ENCODE measurements at places on chromosomes 11 and 22.

DNA sequence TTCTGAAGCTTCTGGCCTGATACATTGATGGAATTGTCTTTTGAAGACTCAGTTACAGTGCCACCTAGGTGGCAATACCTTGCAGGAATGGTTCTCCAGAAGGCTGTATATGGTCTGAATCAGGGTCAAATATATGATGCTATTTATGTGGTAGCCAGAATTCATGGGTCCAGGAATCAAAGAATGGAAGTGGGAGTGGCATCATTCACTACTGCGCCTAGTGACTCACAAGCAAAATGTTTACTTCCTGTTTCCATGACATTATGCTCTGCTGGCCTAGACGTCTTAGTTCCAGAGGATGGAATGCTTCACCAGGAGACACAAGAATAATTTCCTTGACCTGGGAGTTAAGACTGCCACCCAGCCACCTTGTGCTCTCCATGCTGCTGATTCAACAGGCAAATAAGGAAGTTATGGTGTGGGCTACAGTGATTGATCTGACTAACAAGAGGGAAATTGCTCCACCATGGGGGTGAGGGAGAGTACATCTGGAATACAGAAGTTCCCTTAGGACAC, 491.8 kb downstream of the ETS1 start:
- no peak for DNase-seq

DNA sequence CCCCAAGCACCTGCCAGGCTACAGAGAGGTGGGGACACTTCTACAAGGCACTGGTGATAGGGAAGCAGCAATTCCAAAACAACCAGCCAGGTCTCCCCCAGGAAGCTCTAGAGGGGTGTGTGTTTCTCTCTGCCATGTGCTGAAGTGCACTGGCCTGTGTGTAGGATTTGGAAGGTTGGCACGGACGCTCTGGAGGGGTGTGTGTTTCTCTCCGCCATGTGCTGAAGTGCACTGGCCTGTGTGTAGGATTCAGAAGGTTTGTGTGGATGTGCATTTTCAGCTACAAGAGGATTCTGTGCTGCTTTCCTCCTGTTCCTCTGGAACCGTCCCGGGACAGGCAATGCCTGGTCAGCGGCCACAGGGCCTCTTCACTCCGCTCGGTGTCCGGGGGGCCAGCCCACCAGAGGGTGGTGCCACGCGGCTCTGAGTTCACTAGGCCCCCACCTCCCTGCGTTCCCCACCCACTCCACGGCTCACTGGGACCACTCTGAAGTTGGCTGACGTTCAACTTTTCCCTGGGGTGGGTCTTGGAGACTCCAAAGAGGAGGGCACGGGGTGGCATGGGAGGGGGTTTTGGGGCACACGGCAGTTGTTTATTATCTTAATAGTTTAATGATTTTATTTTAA, 552.8 kb downstream of the BRD1 start:
- DNase-seq: no peak

GRCh38 chr11:67045314-67045713, 11.3 kb upstream of the RHOD start:
- DNase-seq: no peak

GRCh38 chr11:80849253-80849652, 1408.4 kb upstream of the TENM4 start:
- DNase-seq: no peak

GRCh38 chr11:119759747-119760412, 30.9 kb upstream of the NECTIN1 start:
- no peak for DNase-seq

DNA sequence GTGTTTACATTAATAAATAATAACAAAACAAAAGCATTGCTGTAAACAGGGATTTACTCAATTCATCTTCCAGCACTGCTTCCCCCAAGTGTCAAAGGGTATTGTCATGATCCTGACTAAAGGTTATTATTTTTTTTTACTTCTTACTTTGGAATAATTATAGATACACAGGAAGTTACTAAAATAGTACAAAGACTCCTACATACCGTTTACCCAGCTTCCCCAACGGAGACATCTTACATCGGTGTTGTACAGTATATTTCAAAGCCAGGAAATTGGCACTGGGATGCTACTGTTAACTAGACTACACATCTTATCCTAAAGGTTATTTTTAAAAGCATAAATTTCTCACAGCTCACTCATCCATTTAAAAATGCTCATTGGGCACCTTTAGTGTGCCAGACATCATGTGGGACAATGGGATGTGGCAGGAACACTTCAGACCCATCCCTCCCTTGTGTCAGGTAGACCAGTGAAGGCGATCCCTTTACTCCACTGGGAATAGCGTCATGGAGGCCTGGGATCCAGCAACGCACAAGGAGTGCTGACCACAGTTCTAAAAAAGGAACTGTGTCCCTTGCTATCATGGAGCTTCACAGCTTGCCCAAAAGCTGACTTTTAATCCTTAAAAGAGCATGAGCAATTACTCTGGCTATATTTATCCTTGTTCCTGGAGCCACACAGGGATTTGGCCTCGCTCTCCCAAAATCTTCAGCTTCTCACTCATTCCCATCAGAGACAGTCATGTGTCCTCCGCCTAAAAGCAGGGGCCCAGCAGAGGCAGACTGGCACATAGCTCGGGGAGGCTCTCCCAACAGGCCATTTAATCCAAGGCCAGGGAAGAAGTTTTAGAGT, 3.1 kb upstream of the IRAG1 start:
- DNase-seq: no peak

Data from neural progenitor cell (in vitro differentiated cells).